NCI-H1105 (cell line): ENCODE measurements at places on chromosomes 16 and 17.

- no peak for DNase-seq
Observed at GRCh38 chr17:12909046-12909445, 108.8 kb downstream of the ELAC2 start.

GRCh38 chr17:50943575-50943933, 77.4 kb upstream of the TOB1 start:
- DNase-seq = no peak

DNA sequence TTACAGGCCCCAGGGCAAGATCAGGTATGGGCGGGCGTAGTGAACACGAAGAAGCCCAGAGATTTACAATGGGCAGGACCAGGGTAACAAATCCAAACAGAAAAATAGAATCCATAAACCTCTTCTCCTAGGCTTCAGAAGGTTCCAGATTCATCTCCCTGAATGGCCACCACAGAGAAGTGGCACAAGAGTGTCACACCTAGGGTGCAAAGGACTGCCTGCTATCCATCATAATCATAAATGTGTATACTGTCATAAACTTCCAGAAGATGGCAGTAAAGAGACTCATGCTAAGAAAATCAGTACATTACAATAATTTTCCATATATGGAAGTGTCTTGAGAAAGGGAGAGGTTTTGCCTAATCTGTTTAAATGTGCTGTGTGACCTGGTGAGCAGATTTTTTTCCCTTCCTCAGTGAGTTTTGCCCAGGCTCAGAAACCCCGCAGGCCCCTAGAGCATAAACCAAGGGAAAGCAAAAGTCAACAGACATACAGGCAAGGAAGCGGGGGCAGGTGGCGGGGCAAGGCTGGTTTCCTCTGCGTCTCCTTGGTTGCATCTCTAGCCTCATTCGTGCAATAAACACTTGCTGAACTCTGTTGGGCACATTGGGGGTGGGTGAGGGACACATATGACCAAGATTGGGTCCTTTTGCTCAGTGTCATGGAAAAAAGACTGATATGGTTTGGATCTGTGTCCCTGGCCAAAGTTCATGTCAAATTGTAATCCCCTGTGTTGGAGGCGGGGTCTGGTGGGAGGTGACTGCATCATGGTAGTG, 92.0 kb upstream of the CDH5 start:
- no peak for DNase-seq

DNA sequence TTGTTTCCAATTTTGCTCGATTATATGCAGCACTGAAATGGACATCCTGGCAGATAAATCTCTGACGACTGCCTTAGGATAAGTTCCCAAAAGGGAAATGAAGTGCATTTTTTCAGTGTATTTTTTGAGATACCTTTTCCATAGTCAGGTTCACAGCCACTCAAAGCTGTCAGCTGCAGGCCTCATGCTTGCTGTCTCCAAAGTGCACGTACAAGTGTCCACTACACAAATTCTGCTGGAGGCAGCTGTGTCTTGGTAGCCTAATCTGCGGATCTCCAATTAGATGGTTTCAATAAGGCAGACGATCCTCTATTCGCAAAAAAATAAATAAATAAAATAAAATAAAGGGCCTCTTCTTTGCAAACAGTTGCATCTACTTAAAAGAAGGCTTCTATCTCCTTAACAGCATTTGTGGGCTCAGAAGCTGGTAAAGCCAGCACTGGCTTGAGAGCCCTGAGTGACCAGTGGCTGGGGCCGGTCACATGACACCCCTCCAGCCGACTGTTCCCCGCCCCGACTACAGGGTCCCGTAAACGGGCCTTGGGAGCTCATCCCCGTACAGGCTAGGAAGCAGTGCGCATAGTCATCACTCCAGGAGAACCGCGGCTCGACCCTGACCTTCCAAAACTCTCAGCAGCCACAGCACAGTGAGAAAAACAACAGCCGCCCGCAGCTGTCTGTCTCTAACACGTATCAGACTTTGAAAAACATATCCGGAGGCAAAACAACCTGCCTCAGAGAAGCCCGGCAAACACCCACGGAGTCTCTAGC, 18.8 kb downstream of the RPH3AL start:
- DNase-seq = no peak

GRCh38 chr16:50733468-50733867, 8.4 kb upstream of the CYLD start:
- no peak for DNase-seq

GRCh38 chr16:74438492-74438979, 17.3 kb upstream of the CLEC18B start:
- DNase-seq = no peak

- no peak for DNase-seq
Observed at GRCh38 chr17:19502517-19502916, 31.1 kb upstream of the SLC47A1 start.

- no peak for DNase-seq
Observed at GRCh38 chr17:2235792-2236366, 67.7 kb downstream of the SMG6 start.

GRCh38 chr17:43714465-43715149, 44.0 kb downstream of the SOST start:
- DNase-seq = no peak

DNA sequence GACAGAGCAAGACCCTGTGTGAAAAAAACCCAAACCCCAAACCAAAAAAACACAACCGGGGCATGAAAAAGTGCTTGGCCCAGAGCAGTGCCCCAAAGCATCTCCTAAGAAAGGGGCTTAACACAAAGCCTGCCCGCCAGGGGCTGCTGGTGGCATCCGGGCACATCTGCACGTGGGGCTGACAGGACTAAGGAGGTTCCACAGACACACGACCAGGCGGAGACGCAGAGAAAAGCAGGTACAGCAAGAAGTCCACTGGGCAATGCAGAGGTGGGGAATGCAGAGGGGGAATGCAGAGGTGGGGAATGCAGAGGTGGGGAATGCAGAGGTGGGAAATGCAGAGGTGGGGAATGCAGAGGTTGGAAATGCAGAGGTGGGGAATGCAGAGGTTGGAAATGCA, 109.2 kb downstream of the ZNF778 start:
- no peak for DNase-seq

DNA sequence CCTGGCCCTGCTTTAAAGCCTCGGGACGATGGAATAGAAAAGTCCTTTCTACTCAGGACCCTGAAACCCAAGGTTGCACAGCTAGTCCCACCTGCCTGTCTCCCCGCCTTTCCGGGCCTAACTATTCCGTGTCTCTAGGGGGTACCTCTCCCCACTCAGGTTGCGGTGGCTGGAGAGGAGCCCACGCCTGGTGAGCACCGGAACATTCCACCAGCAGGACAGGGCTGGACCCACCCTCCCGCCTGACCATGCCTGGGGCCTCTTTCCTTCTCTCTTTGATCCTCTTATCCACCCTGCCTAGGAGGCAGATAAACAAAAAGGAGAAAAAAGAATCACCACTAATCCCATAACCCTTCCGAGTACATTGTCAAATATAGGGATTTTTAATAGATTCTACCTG, 10.9 kb downstream of the LLGL2 start:
- DNase-seq = no peak

DNA sequence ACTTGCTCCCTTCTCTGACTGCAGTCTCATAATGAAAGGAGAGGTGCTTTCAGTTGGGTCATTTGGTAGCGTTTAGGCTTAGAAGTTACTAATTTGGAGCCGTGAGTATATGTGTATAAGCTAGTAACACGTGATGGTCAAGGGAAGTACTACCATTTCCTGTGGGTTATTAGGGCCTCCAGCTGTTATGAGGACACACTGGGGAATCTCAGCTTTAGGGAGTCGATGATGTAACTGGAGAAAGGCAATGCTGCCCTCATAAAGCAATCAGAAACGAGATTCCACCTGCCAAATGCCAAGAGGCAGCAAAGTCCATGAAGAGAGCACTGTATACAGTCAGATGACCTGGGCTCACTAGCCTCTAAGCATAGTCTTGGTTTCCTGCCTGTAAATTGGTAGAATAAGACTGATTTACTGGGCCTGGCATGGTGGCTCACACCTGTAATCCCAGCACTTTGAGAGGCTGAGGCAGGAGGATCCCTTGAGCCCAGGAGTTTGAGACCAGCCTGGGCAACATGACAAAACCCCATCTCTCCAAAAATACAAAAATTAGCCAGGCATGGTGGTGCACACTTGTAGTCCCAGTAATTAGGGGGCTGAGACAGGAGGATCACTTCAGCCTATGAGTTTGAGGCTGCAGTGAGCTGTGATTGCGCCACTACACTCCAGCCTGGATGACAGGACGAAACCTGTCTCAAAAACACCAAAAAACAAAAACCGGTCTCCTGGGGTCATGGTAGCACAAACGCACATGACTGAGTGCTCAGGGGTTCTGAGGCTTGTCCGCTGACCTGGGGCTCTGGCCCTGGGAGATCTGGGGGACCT, 53.0 kb downstream of the SF3B3 start:
- DNase-seq = no peak

GRCh38 chr16:6728381-6728780, 604.3 kb upstream of the RBFOX1 start:
- DNase-seq = no peak

DNA sequence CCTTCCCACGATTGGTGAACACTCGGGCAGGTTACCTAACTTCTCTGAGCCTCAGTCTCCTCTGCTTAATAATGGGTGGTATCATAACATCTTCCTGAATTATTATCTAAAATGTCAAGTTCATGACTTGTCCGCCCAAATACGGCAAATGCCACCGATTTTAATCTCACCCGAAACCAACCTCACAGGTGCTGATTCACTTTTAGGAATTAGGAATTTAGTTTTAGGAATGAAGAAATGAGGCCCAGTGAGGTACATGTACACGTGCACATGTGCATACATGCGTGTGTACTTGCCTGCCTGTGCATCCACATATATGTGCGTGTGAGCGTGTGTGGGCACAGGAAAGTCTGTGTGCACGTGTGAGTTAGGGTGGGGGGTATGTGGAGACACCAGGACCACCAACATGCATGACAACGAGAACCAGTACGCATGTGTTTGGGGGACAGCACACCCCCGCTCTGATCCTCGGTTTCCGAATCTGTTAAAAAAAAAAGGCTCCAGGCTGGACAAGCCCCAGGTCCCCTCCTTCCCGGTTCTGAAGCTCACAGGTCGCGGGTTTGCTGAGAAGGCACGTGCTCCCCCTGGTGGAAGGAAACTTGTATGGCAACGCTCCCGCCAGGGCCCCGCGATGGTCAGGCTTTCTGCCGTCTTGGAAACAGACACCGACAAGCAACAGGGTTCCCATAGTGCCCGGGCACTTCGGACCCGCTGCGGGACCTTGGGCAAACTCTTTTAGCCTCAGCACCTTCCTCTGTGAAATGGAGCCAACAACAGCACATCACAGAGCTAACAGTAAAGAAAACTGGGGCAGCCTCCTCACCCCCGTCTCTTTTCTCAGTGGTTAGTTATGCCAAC, 219.2 kb downstream of the RBFOX3 start:
- DNase-seq = peak; percentile 32

DNA sequence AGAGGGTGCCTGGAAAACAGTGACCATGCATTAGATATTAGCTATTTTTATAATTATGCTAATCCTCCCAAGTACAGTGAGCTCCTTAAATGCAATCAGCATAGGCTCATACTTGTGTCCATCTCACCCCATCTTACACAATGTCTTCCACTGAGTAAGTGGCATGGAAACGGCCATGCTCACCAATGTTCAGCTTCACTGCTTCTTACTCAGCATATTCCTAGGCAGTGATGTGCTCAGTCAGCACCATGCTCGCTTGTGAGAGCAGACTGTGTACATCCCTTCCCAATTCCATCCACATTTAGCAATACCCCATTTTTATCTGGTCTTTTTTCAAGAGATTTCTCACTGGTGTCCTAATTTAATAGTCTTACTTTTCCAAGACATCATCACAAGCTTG, 454.8 kb upstream of the SOX9 start:
- no peak for DNase-seq

GRCh38 chr16:6682142-6682811, 650.4 kb upstream of the RBFOX1 start:
- no peak for DNase-seq

GRCh38 chr17:6231886-6232731, 161.9 kb downstream of the WSCD1 start:
- no peak for DNase-seq

- DNase-seq = no peak
Observed at GRCh38 chr17:15516150-15516549, 47.1 kb downstream of the TVP23C start.

DNA sequence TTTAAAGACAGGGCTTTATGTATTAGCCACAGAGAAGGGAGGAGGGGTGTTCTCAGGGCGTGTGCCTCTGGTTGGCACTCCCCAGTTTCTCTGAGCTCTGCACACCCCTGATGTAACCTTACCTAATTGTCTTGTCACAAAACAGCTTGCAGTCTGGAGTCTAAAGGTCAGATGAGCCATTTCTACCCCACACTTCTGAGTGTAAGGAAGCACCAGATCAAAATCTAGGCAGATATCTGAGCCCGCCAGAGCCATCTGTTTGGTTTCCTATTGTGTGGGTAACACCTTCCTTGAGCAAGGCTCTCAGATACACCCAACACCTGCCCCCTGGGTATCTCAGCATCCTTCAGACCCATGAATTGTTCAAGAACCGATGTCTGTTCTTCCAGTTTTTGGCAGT, 15.5 kb downstream of the CDH1 start:
- DNase-seq = no peak

GRCh38 chr17:42751628-42752027, 6.8 kb upstream of the EZH1 start:
- DNase-seq = no peak

GRCh38 chr17:8896641-8897635, 29.5 kb upstream of the PIK3R6 start:
- no peak for DNase-seq

DNA sequence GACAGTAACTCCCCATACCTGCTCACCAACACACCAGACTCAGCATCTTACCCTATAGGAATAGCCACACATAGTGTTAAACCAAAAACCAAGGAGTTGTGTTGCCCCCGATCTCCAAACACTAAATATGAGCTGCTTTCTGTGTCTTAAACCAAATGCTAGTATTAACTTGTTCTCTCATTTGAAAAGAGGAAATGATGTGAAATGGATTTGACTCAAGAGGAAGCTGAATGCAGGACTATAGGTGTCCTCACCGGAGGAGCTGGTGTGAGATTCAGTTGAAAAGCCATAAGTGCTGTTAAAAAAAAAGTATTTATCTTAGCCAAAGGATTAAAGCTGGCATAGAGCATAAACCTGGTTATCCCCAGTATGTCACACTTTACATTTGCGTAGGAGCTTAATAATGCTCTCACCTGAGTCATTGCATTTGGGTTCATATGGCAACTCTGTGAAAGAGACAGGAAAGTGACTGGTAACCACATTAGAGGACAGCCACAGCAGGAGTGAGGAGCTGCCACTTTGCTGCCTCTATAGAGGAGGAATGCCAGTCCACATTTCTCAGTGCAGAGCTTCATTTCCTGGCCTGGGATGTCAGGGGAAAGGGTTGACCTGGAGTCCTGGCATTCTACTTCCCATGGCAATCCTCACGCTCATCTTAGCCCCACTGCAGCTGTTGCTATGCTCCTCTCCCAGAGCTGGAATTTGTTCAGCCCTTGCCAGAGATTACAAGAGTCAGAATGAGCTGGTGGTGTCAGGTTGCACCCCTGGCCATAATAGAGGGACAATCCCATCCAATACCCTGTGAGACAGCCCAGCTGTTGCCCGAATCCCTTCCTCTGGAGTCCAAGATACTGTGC, 143.3 kb upstream of the ANKFN1 start:
- DNase-seq = no peak

GRCh38 chr17:48053758-48054237, 5.6 kb downstream of the NFE2L1 start:
- DNase-seq = no peak

- no peak for DNase-seq
Observed at GRCh38 chr17:64599187-64599676, 62.9 kb downstream of the SMURF2 start.

- DNase-seq = no peak
Observed at GRCh38 chr17:73090396-73091202, 1.9 kb downstream of the SLC39A11 start.

- DNase-seq = no peak
Observed at GRCh38 chr16:6297666-6298410, 1034.8 kb upstream of the RBFOX1 start.

- peak; percentile 49 for DNase-seq
Observed at GRCh38 chr16:76653390-76654026, 376.3 kb downstream of the CNTNAP4 start.
